NCI-H1417 (cell line): ENCODE measurements at places on chromosomes 5 and 9.

DNA sequence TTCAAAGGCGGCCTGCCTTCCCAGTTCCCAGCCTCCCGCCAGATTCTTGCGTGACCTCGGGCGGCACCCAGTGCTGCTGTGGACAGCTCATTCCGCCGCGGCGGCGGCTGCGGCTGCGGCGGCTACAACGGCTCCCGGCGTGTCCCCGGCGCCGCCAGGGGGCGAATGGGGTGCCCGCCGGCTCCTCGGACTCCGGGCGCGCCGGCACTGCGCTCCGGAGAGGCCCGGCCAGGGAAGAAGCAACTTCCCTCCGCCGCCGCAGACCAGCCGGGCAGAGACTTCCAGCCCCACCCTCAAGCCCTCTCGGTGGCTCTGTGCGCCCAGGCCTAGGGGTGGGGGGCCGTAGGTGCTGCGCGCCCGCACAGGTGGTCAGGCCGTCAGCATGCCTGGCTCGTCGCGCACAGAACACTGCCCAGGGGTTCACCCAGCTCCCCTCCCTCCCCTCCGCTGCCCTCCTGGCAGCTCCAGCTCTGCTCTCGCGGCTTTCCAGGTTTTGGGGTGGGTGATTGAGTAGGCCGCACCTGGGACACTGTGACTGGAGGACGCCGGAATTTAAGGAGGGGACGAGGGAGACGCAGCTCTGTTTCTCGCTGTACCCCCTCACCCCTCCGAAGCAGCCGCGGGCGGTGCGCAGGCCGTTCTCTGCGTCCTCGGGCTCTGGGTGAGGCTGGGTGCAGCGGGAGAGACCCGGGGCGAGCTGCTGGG lies 20.2 kb downstream of the IGIP start:
- no peak for DNase-seq

DNA sequence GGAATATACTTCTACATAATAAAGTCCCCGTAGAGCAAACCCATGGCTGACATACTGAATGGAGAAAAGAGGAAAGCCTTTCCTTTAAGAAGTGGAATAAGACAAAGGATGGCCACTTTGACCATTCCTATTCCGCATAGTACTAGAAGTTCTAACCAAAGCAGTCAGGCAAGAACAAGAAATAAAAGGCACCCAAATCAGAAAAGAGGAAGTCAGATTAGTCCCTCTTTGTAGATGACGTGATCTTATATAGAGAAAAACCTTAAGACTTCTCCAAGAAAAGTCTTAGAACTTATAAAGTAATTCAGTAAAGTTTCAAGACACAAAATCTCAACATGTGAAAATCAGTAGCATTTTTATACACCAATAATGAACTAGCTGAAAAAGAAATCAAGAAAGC lies 133.9 kb downstream of the GIN1 start:
- DNase-seq: no peak

GRCh38 chr9:37390759-37391158 lies 31.7 kb upstream of the GRHPR start:
- DNase-seq: peak; percentile 6

- peak; percentile 35 for DNase-seq
These were observed 16.6 kb upstream of the PSMD5 start for GRCh38 chr9:120859361-120859760.

DNA sequence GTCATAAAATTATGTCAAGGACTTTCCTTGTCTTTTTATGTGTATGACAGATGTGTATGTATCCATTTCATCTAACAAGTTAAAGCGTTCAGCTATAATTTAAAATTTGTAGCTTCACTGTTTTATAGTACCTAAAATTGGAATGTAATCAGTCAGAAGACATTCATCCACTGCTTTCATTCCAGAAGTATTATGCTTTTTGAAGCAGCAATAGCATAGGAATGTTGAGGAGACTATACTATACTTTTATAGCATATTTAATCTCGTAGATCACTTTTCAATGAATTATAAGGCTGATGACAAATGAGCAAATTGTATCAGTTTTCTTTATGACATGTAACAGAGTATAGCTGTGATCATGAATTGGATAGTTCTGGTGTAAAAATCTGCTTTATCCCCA lies 6.9 kb downstream of the PCDHGA12 start:
- DNase-seq: no peak

DNA sequence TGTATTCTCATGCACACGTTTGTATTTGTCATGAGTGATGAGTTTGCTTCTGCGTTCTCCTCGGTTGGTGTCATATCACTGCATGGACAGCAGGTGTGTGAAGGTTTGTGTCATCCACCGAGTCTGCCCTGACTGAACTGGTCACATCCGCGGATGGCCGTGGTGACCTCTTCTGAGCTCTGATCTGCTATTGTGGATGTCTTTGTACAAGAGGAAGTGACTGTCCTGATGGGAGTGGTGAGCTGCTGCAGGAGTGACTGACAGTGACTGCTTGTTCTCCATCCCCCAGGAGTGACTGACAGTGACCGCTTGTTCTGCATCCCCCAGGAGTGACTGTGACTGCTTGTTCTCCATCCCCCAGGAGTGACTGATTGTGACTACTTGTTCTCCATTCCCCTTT lies 69.9 kb downstream of the EHMT1 start:
- no peak for DNase-seq

DNA sequence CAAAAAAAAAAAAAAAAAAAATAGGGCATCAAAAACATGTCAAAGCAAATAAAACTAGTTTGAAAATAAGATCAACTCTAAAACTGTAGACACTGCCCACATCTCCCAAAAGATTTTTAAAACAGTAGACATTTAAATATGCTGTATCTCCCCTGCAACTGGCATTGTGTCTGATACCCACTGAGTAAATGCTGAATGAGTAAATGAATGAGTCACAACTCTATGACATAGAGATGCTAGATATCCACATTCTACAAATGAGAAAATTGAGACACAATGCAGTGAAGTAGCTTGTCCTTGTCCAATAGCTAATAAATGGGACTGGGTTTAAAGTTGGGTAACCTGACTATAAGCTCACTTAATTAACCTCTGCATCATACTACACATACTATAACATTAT lies 14.1 kb upstream of the MAP1B start:
- no peak for DNase-seq

DNA sequence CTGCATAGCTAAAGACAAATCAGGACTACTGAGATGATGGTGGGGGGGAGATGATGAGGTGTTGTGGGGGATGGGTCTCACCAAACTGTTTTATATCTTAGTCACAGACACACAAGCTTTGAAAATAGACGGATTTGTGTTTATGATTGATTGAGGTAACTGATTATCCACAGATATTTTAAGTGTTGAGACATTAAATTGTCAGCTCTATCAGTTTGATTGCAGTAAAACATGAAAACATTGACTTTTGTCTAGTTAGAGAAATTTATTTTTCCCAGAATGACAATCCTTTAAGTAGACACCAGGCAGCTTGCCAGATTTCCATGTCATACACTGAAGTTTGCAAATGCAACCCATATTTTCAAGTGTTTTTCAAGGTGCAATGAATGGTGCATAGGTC lies 149.8 kb downstream of the NR2F1-AS1 start:
- no peak for DNase-seq

DNA sequence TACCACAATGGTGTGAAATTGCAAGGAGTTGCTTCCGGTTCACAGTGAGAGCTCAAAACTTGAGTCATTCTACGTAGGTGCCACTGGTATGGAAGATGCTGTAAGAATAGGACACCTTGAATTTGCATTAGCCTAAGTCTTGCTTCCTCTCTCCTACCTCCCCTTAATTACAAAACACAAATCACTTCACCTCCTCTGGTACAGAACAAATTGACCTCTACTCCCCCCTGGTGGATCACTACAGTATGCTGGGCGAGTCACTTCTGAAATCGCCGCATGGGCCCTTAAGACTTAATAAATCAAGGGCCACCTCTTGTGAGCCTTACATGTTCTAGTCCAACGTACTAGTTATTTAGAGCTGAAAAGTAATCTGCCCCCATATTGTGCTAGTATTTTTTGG lies 145.3 kb upstream of the SMARCA2 start:
- no peak for DNase-seq

DNA sequence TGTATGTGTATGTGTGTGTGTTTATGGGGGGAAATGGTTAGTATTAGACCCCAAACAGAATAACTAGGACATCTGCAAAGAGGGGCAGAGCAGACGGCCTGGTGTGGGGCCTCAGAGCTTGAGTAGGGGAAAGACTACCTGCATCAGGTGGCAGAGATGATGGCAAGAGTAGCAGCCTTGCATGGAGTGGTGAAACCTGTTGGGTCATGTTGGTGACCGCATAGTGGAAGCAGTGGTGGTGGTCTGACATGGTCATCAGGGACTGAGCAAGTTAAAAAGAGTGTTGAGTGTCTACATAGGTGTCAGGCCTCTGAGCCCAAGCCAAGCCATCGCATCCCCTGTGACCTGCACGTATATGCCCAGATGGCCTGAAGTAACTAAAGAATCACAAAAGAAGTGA lies 153.2 kb downstream of the FGF10 start:
- no peak for DNase-seq

GRCh38 chr9:27205198-27205597 lies 91.8 kb downstream of the EQTN start:
- no peak for DNase-seq

GRCh38 chr5:43467100-43467499 lies 16.6 kb downstream of the TMEM267 start:
- DNase-seq: no peak

DNA sequence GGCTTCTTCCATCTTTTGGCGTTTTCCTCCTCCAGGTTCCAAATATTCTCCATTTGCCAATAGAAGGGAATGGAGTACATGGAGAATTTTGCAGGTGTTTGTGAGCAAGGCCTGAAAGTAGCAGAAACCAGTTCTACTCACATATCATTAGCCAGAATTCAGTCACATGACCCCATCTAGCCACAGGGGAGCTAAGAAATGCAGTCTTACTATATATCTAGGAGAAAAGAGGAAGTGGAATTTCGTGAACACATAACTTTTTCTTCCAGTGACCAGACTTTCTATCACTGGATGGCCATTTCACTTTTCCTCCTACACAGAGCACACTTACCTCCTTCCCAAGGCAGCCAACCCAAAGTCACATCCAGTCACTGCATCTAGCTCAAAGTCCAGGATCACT lies 55.1 kb downstream of the LOX start:
- no peak for DNase-seq

GRCh38 chr5:69517763-69518212 lies 25.2 kb downstream of the OCLN start:
- DNase-seq: peak; percentile 68

DNA sequence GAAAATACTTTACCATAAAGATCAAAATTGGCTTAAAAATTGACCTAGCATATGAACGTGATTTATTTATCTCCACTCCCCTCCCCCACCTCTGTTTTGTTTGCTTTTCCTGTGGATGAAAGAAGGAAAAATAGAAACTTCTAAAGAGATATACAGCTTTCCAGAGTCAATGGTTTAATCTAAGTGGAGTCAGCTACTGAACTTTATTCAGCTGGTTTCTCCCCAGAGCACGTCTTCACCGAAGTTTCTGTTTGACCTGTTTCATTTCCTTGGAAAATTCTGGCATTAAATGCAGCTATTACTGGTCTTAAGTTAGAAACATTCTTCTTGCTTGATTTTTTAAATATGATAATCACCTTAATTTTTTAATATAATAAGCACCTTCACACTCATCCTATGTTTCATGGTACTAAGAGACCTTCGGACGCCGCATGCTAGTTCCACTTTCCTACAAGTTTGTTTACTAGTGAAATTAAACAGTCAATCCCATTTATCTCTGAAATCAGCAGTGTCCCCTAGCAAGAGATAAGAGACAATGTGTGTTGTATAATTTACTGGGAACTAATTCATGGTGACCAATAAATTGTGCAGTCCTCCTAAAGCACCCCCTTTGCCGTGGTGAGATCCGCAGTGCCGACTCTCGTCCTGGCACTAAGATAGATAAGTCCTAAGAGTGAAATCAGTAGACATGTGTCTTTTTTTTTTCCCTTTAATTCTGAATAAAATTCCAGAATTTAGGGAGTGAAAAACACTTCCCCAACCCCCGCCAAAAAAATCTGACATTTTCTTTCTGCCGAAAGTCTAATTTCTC lies 89.9 kb downstream of the ARL15 start:
- no peak for DNase-seq

GRCh38 chr9:134946663-134947062 lies 29.0 kb upstream of the FCN1 start:
- no peak for DNase-seq

DNA sequence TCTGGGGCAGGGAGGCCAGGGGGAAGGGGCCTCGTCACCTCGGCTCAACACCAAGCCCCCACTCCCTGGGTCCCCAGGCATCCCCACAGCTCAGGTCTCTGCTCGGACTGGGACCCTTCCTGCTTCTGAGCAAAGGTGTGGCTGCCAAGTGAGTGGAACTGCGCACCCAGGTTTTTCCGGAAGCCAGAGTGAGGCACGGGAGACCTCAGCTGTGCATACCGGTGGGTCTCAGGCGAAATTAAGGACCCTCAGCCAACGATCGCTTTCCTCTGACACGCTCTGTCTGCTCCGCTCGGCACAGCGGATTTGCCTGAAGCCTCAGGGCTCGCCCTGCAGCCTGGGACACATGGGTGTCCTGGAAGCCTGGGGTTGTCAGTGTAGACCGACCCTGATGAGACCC lies 41.0 kb upstream of the IRX4 start:
- no peak for DNase-seq

- DNase-seq: no peak
These were observed 234.6 kb downstream of the CAAP1 start for GRCh38 chr9:26657958-26658357.

- DNase-seq: no peak
These were observed 10.0 kb downstream of the FAM13B start for GRCh38 chr5:138022912-138023311.

DNA sequence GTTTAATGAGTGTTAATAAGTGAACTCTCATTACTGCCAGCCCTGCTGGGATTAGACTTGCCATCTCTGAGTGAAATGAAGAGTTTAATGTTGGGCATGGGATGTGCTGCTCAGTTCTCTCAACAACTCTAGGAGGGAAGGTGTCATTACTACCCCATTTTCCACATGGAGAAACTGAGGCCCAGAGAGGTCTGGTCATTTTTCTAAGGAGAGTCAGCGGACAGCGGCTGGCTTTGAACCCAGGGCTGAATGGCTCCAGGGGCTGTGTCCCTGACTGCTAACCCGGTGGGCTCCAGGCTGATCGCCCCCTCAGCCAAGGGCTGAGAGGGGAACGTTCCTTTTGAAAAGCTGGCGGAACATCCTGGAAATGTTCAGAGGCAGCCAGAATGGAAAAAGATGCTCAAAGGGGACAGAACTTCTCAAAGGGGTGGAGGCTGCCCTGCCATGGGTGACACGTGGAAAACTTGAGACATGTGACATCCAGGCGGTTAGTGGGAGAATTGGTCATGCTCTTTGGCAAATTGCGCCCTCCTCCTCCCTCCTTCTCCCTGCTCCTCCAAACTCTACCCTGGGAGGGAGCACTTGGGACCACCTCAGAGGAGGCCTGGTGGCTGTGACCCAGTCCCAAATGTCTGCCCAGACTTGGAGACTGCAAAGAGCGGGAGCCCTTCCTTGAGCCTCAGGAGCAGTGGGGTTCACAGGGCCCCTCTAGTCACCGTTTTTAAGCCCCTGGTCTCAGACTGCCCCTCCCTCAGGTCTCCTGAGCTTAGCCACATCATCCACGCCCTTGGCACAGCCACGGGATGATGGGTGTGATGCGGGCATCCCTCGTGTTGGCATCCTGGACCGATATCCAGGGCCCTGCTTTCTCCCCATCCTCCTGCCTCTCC lies 28.7 kb downstream of the DNM1 start:
- DNase-seq: no peak
